ENCODE measurements at places on chromosomes 4 and X.

- no peak for DNase-seq
- H3K36me3 ChIP-seq, result no peaks in the 10 kb centered on the region
- H3K4me3 ChIP-seq, result no peak overlapping the region
- H3K4me1 ChIP-seq, result no peaks in the 10 kb centered on the region
- H3K27ac ChIP-seq, result no peak overlapping the region
Observed at GRCh38 chr4:79016878-79017277, 77.6 kb upstream of the PAQR3 start.

GRCh38 chrX:72269671-72270251 lies 7.3 kb downstream of the RPS4X start:
- no peak overlapping the region for H3K4me3 ChIP-seq
- DNase-seq, result no peak
- no peak overlapping the region for H3K27ac ChIP-seq
- no peaks in the 10 kb centered on the region for H3K27me3 ChIP-seq

- DNase-seq, result no peak
- H3K4me1 ChIP-seq, result no peaks in the 10 kb centered on the region
- H3K36me3 ChIP-seq, result no peaks in the 10 kb centered on the region
- H3K27ac ChIP-seq, result peak overlapping the region; percentile 27
- no peaks in the 10 kb centered on the region for H3K27me3 ChIP-seq
Observed at GRCh38 chr4:112736718-112737135, 99.8 kb downstream of the LARP7 start.

- H3K27ac ChIP-seq, result peak overlapping the region; percentile 93
- DNase-seq, result peak; percentile 21
- H3K4me3 ChIP-seq, result peak overlapping the region; percentile 82
- H3K4me1 ChIP-seq, result peaks cover 35% of the 10 kb centered on the region
- H3K27me3 ChIP-seq, result no peaks in the 10 kb centered on the region
Observed at GRCh38 chrX:40581336-40581920, 658 bp downstream of the ATP6AP2 start.

GRCh38 chrX:37488323-37488722 lies 83.1 kb upstream of the LANCL3 start:
- no peaks in the 10 kb centered on the region for H3K36me3 ChIP-seq
- no peaks in the 10 kb centered on the region for H3K27me3 ChIP-seq
- no peak overlapping the region for H3K27ac ChIP-seq
- DNase-seq, result no peak
- no peak overlapping the region for H3K4me3 ChIP-seq

DNA sequence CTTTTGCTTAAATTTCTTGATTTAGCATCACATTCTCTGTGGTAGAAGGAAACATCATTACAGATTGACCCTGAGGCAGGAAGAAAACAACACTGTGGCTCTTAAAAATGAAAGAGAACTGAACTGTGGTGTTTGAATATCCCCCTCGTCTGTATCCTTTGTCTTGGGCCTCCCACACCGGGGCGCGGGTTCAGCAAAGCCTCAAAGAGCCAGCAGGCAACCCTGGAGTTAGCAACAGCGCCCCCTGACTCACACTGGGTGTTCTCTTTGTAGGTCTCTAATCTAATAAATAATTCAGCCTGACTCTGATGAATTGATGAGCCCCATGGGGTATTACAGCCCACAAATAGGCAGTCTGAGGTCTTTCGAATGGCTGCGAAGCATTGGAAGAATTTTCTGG lies 46.1 kb upstream of the CTSO start:
- H3K27me3 ChIP-seq, result peaks cover 3% of the 10 kb centered on the region
- H3K4me3 ChIP-seq, result no peak overlapping the region
- no peaks in the 10 kb centered on the region for H3K4me1 ChIP-seq

All from naive thymus-derived CD8-positive, alpha-beta T cell (primary cell).